ENCODE measurements at places on chromosomes 16 and 17. TPM values are rescaled to one million over a fixed set of nuclear protein-coding genes. Genes with fewer than 3 reads are reported as not detected.
A peak's percentile ranks its signal among the peaks of the same experiment; 100 is the strongest.

- no peak for DNase-seq
Measured at GRCh38 chr17:75531721-75532072, 6.2 kb downstream of the LLGL2 start.

DNA sequence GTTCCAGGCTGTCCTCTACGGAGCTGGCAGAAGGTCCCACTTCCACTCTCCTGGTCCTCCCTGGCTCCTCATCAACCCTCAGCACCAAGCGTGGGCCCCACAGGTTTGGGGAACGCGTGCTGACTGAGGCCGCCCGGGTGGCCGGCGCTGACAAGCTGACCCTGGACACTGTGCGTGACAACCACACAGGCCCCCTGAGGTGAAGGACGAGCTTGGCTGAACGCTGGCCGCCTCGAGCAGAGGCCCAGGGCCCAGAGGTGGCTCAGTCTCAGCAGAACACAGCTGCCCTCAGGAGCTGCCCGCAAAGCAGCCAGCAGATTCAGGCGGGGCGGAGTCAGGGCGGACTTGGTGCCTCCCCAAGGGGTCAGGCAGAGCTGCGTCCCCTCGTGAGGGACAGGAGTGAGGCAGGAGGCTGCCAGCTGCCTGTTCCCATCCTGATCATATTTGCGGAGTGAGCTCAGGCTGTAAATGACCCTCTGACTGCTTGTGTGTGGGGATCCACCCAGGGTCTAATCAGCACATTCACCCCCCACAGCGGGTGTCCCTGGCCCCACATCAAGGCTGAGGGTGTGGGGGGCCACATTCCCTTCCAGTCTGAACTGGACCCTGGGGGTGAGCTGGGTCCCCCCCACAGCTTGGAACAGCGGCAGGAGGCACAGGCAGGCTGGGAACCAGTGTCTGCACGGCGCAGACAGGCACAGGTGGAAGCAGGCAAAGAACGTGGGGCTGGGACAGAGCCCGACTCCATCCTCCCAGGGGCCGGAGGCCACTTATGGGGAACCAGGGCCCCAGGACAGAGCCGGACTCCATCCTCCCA, 105.1 kb upstream of the METRNL start:
- DNase-seq = no peak

DNA sequence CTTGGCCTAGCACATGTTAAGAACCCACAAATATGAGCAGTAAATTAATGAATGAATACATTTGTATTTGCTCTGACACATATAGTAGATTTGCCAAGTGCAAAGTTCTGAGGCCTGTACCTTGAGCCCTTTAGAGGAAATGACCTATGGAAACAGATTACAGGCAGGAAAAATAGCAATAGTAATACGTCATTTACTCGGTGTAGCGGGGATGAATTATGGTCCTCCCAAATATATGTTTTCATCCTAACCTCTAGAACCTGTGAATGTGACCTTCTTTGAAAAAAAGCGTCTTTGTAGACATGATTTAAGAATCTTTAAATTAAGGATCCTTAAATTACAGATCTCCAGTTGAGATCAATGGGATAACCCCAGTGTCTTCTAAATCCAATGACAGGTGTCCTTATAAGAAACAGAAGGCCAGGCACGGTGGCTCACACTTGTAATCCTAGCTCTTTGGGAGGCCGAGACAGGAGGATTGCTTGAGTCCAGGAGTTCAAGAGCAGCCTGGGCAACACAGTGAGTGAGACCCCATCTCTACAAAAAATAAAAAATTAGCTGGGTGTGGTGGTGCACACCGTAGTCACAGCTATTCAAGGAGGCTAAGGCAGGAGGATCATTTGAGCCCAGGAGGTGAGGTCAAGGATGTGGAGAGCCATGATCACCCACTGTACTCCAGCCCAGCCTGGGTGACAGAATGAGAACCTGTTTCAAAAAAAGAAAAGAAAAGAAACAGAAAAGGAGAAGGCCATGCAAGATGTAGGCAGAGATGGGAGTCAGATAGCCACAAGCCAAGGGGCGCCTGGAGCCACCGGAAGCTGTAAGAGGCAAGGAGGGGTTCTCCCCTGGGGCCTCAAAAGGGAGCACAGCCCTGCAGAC, 5.1 kb upstream of the ITPRIPL2 start:
- DNase-seq = no peak

- no peak for DNase-seq
Measured at GRCh38 chr16:9840761-9841665, 341.2 kb downstream of the GRIN2A start.

- DNase-seq = peak; percentile 47
Measured at GRCh38 chr17:75639327-75639726, 6.1 kb downstream of the SMIM5 start.

DNA sequence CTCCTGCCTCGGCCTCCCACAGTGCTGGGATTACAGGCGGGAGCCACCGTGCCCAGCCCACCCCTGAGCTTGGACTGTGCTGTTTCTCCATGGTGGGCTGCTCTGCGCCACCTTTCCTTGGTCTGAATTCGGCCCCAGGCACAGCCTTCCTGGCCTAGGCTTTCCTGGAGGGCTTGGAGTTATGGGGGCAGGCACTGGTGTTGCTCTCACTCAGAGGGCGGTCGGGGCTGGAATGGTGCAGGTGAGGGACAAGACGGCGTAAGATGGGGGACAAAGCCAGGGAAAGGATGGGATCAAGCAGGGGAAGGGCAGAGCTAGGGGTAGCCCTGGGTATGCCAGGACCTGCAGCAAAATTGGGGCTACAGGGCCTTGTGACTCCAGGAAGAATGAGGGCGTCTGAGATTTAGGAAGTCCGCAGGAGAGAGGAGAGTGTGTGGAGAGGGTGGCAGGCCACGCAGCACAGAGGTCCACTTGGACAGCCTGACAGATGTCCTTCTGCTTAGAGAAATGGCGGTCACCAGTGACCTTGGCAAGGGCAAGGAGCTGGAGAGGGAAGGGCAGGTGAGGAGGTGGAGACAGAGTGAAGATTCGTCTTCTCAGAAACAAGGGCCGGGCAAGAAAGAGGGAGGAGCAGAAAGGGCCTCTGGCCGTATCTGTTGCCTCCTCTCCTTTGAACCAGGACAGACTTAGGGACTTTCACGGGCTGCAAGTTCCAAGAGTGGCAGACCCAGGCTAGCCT, 1.6 kb upstream of the ATP6V0C start:
- DNase-seq = peak; percentile 79

- peak; percentile 82 for DNase-seq
Measured at GRCh38 chr16:1613728-1614455, 1.7 kb downstream of the CRAMP1 start.

The LMF1 gene
- total RNA-seq = 57.6 TPM

DNA sequence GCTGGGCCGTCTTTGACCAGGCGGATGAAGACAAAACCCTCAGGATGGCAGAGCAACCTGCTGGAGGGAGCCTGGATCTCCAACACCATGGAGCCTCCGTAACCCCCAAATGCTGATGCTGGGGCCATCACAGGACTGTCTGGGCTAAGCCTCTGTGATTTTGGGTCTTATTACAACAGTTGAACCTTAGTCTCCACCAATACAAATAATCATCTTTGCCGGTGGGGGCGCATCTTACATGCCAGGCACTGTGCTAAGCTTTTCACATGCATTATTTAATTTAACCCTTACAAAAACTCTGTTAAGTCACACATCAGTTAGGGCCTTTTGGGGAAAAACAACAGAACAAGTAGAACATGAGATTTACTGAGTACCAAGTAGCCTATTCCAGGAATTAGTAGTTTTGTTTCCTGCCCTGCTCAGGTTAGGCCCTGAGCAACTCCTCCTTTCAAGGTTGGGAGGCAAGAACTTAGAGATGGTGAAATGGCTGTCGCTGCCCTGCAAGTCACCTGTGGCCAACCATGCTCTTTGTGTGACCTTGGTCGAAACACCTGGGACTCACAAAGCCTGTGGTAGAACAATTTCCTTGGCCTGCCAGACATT, 8.9 kb upstream of the ITGAM start:
- DNase-seq = no peak

GRCh38 chr17:21816592-21817567, 124.6 kb downstream of the KCNJ18 start:
- DNase-seq = no peak

DNA sequence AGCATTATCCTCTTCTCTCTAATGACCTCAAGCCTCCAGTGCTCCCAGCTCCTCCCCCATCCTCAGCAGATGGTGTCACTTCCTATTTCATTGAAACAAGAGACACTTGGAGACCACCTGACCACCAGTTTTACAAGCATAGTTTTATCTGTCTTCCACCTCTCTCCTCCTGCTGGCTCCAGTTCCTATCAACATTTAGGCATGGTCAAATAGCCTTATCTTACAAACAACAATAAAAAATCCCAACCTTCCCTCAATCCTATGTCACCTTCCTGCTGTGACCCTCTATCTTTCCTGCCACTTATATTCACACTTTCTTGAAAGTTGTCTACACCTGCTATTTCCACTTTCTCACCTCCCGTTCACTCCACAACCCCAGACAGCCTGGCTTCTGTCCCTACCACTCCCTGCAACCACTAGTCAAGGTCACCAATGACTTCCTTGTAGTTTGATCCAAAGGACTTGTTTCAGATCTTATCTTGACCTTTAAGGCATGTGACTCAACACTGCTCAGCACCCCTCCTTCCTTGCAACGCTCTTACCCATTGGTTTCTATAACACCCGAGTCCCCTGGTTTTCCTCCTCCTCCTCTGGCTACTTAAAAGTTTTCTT, 4.3 kb upstream of the NTN1 start:
- DNase-seq = no peak

The OR1F1 gene
- not detected for total RNA-seq

All from spleen (tissue), 13 donors.